T47D (cell line): ENCODE measurements at places on chromosomes 1 and 21.

DNA sequence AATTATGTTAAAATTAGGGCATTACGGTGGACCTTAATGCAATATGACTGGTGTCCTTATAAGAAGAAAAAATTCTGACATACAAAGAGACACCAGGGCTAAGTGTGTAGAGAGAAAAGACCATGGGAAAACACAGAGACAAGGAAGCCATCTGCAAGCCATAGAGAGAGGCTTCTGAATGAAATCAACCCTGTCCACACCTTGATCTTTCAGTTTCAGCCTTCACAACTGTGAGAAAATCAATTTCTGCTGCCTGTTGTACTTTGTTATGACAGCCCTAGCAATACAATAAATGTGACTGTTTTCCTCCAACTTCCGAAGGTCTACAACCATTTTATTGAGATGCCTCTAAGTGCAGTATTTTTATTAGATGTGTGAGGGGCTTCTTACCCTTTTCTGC lies 1407.2 kb downstream of the MRPL39 start:
- no peak for DNase-seq

- no peak for DNase-seq
Observed at GRCh38 chr1:9186082-9186859, 48.3 kb upstream of the H6PD start.

DNA sequence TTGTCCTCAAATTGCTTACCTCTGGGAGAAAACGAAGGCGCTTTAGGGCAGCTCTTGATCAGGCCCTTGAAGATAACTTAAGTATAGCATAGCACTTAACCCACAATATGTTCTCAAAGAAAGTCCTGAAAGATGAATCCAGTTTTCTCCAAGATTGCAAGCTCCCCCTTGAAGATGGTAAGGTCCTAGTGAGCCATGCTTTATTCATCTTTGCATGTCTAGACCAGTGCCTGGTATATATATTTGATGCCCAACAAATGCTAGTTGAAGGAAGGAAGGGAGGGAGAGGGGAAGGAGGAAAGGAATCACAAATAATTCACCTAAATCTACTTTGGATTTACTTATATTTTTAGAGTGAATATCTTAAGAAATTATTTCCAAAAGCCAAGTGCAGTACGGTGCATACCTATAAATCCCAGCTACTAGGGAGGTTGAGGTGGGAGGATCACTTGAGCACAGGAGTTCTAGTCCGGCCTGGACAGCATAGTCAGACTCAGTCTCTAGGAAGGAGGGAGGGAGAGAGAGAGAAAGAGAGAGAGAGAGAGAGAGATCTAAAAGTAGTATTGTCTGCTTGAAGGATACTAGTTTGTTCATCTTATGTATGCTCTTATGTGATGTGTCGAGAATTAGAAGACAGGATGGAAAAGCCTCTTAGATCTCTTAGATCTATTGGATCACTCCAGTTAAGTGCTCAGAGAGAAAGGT lies 25.0 kb downstream of the PBX1 start:
- no peak for DNase-seq

DNA sequence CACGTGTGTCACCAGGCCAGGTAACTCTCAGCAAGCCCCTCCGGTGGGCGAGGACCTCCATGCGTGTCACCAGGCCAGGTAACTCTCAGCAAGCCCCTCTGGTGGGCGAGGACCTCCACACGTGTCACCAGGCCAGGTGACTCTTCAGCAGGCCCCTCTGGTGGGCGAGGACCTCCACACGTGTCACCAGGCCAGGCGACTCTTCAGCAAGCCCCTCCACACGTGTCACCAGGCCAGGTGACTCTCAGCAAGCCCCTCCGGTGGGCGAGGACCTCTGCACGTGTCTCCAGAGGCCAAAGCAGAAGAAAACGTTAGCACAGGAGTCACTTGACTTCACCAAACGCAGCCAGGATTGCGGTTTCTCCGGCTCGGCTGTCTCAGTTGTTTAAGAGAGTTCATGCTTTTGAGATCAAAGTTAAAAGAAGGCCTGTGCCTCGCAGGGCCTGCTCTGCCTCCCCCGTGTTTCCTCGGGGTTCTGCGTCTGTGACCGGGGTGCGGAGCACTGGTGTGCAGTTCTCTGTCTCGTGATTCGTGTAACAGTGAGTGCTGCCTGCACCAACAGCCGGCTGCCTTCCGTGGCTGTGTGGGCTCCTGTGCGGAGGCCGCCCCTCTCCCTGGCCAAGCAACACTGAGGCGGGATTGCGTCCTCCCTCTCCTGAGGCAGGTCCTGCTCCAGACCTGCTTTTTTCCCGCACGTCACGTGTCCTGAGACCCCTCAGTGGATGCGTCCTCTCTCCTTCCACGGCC lies 56.6 kb downstream of the PRKCZ start:
- no peak for DNase-seq

GRCh38 chr21:41407541-41408460 lies 18.2 kb upstream of the MX1 start:
- DNase-seq: no peak

- DNase-seq: no peak
Observed at GRCh38 chr1:84771895-84772294, 81.6 kb upstream of the SSX2IP start.

DNA sequence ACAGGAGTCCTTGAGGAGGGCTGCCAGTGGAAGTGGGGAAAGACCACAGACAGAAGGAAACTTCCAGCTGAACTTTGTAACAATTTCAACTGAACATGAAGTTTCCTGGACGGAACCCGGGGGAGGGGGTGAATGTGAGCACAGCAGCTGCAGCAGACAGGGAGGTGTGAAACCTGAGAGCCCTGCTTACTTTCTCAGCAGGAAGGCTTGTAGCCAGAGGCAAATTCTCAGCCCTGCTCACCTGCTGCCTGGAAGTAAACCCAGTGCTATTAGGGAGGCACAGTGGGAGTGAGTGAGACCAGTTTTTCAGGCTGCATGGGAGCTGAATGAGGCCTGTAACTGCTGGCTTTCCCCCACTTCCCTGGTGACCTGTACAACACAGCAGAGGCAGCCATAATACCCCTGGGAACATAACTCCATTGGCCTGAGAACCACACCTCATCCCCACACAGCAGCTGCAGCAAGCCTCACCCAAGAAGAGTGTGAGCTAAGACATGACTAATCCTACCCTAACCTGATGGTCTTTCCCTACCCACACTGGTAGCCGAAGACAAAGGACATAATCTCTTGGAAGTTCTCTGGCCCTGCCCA lies 9.6 kb upstream of the SPRR2F start:
- DNase-seq: peak; percentile 60

DNA sequence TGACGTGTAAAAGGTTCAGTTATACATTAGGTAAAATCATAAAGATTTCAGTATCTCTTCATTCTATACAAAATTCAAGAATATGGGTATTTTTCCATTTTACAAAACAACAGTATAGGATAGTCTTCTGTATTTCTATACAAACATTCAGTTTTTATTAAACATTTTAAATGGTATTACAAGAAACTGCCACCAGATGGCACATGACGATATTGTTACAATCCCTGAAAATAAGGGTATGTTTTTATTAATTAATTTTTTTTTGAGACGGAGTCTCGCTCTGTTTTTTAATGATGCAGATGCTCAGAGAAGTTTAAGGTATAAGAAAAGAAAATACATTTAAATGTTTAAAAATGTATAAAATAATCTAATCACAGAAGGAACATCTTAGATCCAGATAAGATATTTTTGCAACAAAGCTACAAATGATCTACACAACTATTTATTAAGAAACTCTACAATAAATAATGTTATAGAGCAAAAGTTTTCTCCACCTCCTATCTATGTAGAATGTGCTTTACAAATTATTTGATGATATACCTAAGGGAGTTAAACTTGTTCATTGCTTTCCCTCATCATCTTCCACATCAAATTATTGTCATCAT lies 23.5 kb upstream of the RSBN1 start:
- peak; percentile 9 for DNase-seq

- no peak for DNase-seq
Observed at GRCh38 chr1:60952612-60953111, 129.7 kb upstream of the NFIA start.

- DNase-seq: peak; percentile 30
Observed at GRCh38 chr1:94562519-94563260, 21.1 kb upstream of the F3 start.

DNA sequence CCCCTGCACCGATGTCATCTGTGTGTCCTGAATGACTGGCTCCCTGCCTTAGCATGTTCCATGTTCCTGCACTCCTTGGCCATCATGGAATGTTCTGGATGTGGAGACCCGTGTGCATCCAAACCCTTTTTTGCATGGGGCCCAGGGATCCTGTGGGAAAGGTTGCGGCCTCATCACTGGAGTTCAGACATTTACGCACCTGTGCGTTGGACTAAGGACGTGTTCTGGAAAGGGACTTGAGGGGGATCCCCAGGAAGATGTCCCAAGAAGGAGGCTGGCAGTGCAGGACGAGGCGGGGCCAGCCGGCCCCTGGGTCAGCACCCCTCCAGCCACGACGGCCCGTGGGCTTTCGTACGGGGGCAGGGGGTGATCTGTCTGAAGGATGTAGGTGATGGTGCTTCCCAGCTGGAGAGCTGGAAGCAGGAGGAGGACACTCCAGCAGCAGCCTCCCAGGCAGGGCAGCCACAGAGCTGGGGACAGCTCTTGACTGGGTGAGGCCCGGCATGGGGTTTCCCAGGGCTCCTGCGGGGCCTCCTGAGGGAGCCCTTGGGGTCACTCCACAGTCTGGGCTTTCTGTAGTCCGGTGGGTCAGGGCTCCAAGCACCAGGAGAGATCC lies 67.2 kb downstream of the SCCPDH start:
- no peak for DNase-seq

DNA sequence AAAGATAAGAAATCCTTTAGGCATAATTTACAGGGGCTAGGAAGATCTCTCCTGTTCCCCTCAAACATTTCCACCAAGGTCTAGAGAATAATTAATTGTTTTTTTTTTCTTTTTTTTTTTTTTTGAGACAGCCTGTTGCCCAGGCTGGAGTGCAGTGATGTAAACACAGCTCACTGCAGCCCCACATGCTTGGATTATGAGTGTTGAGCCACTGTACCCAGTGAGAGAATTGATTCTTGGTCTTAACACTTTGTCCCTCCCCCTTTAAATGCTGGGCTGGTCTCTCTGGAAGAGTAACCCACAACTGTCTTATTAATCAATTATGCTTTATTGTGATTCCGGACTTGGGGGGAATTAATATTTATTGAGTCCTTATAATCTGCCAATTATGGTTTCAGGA lies 33.4 kb downstream of the ATF3 start:
- DNase-seq: no peak

- no peak for DNase-seq
Observed at GRCh38 chr1:167504467-167504827, 13.9 kb downstream of the CD247 start.

DNA sequence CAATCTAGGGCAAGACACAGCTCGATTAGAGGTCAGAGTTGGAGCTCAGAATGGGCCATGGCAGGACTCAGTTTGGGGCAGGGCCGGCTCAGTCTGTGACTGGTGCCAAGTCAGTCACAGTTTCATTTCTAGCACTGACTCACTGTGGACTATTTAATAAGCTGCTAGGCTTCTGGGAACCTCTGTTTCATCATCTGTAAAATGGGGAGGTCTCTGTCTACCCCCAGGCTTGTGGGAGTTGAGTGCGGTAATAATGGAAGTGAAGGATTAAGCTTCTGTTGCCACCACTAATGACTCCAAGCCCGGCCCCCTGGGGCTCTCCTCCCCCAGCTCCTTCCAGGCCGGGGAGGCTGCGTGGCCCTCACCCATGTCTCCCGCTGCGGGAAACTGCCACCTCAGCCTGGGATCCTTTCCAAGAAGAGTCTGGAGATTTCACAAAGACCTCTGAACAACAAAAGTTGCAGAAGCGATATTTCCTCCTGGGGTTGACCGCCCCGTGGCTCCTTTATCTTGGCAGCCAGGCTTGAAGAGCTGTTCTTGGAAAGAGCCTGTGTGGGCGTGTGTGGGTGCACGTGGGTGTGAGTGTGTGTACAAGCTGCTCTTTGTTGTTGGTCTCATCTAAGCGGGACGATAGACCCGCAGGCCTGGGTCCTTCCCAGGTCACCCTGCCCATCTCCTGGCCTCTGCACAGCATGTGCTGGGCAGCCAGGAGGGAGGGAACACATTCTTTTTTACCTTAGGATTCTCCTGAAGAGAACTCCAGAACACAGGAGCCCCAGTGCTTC lies 29.1 kb downstream of the KNCN start:
- no peak for DNase-seq

DNA sequence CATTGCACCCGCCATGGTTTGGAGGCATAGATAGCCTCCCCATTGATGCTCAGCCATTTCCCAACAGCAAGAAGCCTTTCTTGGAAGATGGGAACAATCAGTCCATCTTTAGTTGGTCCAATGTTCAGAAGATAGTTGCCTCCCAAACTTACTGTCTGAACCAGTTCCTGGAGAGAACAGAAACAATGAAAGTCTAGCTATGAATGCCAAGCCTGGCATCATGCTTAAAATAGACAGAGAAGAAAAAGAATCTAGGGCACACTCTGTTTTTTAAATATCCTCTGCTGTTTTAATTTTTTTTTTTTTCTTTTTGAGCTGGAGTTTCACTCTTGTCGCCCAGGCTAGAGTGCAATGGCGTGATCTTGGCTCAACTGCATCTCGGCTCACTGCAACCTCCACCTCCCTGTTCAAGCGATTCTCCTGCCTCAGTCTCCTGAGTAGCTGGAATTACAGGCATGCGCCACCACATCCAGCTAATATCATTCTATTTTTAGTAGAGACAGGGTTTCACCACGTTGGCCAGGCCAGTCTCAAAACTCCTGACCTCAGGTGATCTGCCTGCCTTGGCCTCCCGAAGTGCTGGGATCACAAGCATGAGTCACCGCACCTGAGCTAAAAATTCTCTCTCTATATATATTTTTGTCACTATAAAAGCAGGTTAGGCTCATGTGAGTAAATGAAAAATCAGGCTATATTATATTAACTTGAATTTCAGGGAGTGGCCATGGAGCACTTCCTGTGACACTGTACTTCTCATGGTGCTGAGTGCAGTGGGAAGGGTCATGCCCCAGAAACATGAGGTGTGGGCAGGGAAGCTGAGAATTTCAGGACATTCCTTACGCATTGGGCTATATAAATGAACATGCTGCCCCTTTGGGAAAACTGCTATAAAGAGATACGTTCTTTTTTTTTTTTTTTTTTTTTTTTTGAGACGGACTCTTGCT lies 19.1 kb downstream of the FUCA1 start:
- no peak for DNase-seq

GRCh38 chr1:207935166-207935583 lies 24.2 kb upstream of the CD34 start:
- DNase-seq: no peak

DNA sequence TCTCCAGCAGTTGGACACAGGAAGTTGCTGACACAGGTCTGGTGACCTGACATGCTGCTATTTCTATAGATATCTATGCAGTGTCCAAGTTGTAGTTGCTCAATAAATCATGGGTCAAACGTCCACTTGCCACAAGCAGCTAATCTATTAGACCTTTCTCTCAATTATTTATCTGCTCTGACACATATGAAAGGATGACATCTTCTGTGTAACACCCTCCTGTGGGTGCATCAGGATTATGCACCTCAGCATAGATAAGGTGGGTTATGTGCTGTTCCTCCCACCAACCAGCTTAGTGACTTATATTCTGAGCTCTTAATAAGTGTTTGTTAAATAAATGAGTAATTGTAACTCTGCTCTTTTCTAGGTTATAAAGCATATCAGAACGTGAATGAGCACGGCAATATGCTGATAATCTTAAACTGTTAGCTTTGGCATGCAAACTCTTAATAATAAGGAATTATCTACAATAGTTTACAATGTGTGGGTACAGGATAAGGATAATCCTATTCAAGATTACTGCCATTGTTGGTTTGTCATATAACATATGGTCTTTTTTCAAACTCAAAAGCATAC lies 90.7 kb upstream of the GCLM start:
- no peak for DNase-seq
